ENCODE measurements at places on chromosomes 3 and 15. TPM values are rescaled to one million over a fixed set of nuclear protein-coding genes. Genes with fewer than 3 reads are reported as not detected.

- peak; percentile 10 for DNase-seq
These were observed 61.5 kb upstream of the GRM7 start for GRCh38 chr3:6799264-6799915.

DNA sequence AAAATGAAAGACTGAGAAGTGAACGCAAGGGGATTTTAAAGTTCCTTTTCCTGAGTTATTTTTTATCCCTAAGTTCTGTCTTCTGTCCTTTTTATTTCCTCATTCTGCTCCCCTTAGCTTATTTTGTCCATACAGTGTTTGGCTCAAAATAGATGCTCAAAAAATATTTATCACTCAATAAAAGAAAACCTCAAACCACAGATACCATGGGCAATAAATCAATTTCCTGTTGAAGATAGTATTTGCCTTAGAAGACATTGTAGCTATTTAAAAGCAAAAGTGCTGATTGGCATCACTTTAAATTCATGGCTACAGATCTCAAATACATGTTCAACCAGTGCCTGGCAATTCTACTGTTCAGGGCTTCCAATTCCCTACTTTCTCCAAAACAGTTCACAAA lies 316.5 kb upstream of the ADAMTS9 start:
- no peak for DNase-seq

GRCh38 chr15:51620641-51621040 lies 1.9 kb downstream of the DMXL2 start:
- DNase-seq = no peak

GRCh38 chr3:170344971-170345370 lies 12.5 kb upstream of the SKIL start:
- no peak for DNase-seq

DNA sequence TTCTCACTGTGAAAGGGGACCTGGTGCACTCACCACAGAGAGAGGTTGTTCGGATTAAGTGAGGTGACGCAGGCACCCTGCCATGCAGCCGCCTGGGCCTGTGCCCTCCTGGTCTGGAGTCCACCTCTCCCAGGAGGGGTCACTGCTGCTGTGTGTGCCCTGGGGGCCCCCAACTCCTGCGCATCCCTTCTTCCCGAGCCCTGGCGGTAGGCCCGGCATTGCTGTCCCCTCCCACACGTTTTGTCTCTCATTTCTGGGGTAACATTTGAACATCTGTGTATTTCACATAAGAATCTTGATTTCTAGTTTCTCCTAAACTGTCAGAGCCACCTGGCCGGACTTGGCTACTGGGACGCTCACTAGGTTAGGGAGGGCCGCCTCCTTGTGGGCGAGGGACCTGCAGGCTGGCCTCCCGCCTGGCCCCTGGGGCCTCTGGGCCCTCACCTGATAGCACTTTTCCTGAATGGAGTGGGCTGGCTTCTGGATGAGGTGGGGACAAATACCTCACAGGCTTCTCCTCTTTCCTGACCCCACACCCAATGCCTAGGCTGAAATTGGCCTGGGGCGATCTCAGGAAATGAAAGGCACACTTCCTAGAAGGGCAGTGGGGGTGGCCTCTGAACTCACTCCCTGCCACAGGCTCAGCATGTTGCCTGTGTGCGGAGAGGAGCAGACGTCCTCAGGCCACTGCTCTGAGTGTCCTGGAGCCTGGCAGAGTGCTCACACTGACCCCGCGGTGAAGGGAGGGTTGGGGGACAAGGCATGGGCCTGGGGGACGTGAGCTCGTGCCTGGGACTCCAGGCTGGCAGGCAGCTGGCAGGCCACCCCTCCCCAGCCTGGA lies 104.2 kb upstream of the PRR23E start:
- no peak for DNase-seq

DNA sequence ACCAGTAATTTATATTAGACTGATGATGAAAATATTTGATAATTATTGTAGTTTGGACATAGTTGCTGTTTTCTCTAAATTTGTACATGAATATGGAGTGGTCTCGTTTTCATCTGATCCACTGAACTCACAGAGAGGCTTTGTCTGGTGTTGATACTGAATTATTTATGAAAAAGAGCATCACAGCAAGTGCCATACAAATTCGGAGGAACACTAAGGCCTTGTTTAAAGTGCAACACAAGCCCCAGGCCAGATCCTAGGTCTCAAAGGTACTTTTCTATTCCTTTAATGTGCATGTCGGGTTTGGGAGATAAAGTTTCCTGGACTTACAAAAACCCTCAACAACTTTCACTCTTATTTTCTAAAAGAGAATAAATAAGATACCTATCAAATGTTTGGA lies 796.8 kb upstream of the EPHA6 start:
- DNase-seq = no peak

DNA sequence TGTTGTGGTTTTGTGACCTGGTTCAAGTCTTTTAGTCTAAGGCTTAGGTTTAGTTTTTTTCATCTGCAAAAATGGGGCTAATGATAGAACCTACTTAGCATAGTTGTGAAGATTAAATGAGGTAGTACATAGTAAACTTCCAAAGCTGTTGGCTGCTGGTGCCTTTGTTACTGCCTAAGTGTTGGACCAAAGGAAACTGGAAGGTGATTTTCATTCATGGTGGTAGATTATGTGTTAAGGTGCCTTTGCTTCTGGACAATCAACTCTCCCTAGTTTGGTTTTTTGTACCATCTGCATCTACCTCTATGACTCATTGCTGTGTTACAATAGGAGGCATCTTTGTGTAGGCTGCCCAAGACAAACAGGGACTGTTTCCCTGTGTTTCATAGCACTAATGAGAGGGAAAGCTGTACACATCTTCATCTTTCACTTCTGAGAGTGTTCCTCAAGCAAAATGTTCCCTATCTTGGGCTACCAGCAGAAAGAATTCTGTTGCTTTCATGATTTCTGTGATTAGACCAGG lies 3.2 kb downstream of the MAP2K1 start:
- no peak for DNase-seq

GRCh38 chr3:38597502-38598060 lies 51.9 kb downstream of the SCN5A start:
- no peak for DNase-seq

- DNase-seq = no peak
These were observed 169.9 kb downstream of the SHQ1 start for GRCh38 chr3:72678380-72678779.

DNA sequence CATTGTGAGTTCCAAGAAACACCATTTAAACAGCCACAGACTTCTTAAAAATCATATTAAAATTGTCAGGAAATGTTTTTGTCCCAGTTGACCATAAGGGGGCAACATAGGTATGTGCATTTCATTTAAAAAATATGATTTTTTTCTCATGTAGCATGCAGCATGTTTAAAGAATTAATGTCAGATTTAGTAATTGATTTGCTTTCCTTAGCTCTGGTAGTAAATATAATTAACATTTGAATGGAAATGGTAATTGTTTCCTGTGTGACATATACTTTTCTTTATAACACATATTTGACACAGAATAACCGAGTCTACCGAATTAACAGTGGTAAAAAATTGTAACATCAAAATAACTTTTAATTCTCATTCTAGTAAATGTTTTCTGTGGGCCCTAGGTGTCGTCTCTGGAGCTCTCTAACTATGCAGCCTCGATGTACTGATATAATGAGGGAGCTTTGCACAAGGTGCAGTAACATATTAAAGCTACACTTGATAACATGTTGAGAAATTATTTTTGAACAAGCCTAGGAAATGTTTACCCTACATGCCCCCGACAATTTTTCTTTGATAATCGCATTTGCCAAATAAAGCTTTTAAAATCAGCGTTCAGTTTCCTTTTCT lies 34.9 kb downstream of the NXPE3 start:
- peak; percentile 25 for DNase-seq

GRCh38 chr3:55305696-55306485 lies 181.2 kb downstream of the WNT5A start:
- DNase-seq = no peak

GRCh38 chr3:135973841-135974240 lies 8.3 kb downstream of the PPP2R3A start:
- no peak for DNase-seq

- DNase-seq = peak; percentile 36
These were observed 27.3 kb downstream of the STARD5 start for GRCh38 chr15:81296673-81297072.

DNA sequence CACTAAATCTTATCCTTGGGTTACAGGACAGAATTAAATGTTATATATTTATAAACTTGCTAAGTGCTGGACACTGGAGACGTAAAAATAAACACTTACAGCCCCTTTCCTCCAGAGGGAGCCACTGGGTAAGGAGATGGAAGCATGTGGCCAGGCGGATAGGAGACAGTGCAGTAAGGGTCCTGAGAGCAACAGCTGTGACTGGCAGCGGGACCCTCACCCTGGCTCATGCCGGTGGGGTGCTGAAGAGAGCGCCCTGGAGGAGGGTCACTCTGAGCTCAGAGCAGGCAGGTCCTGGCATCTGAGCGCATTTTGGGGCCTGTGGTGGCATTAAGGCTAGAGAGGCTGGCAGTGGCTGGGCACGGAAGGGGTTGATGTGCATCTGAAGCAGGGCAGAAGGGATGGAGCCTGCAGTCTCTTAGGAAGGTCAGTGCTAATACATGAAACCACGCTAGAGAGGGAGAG lies 16.0 kb downstream of the SEC61A1 start:
- peak; percentile 36 for DNase-seq

DNA sequence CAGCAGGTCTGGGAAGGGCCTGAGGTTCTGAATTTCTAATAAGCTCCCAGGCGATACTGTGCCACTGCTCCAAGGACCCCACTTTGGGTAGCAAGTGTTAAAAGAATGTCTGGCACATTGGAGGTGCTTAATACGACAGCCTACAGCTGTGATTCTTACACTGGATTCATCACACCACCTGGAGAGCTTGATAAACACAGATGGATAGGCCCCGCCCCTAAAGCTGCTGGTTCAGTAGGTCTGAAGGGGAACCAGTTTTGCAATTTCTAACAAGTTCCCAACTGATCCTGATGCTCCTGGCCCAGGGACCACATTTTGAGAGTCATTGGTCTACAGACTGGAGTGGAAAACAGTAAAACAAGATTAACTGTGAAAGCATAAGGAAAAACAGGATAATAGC lies 124.8 kb upstream of the ST8SIA2 start:
- no peak for DNase-seq

- no peak for DNase-seq
These were observed 511.3 kb downstream of the OCA2 start for GRCh38 chr15:27587810-27588209.

GRCh38 chr3:15982667-15983196 lies 185.0 kb upstream of the ANKRD28 start:
- DNase-seq = peak; percentile 95

DNA sequence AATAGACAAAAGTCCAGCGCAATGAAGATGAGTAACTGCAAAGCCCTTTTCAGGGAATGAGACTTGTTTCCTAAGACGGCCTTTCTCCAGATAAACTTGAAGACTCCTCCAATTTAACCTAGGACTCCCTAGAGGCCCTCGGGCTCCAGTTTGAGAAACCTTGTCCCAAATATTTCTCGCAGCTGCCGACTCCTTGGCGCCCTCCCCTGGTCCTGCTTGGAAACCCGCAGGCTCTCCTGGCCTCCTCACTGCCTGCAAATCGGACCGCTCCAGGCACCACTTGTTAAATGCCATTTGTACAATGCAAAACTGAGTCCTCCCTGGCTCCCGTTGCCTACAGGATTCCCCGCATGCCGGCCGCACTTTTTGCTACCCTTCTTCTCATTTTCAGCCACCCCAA lies 36.8 kb downstream of the MUC4 start:
- DNase-seq = peak; percentile 30

DNA sequence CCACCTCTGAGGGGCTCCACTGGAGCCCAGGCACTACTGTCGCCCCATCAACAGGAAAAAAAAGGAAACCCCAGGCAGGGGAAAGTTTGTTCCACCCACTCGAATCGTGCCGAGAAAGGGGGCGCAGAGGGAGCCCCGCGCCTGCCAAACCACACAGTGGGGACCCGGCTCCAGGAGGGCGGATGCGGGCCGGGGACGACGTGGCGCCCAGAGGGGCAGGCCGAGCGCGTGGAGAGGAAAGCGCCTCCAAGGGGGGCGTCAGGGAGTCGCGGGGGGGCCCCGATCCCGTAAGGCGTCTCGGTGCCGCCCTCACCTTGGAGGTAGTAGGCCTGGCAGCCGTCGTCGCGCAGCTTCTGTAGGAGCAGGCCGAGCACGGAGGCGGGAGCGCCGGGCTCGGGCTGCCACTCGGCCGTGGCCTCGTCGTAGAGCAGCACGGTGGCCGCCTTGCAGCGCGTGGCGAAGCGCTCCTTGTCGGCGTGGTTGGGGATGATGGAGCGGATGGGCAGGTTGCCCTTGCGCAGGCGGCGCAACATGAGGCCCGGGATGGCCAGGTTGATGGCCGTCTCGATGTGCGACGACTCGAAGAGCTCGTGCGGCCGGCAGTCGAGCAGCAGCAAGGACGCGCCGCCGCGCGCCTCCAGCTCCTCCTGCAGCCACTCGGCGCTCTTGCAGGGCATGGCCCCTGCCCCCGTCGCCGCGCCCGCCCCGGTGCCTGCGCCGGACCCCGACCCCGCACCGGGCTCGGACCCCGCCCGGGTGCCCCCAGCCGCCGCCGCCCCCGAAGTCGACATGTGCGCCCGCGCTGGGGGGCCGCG lies 627 bp downstream of the DUSP7 start:
- DNase-seq = peak; percentile 22

GRCh38 chr3:23751212-23751723 lies 54.5 kb upstream of the UBE2E1 start:
- DNase-seq = peak; percentile 38

DNA sequence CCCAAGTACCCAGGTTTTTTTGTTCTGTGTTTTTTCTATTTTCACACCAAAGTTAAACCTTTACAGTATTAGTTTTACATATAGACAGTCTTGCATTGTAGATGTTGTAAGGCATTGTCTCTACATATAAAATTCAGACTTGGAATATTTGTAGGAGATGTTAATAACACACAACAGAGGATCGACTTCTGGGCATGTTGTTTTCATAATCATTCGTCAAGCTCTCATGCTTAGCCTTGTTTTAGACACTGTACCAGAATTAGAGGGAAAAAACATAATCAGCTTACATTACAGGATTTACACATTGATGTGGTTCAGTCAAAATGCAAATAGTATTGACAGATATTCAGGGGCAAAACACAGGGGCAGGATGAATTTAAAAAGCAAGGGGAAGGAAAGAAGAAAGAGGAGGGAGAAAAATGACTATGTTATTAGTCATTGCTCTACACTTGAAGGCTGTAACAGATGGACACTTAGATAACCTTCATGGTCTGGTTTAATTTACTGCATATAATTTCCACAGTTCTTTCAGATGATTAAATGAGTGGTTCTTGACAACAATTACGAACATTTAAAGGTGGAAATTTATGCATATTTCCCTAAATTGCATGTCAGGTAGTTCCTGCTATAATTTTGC lies 7.5 kb downstream of the CMSS1 start:
- peak; percentile 54 for DNase-seq

Gene MYD88
- total RNA-seq = 2.1 TPM

Gene CD80
- not detected for total RNA-seq

Gene LSAMP
- 0.10 TPM for total RNA-seq

Gene CX3CR1
- total RNA-seq = not detected

Gene FETUB
- total RNA-seq = 0.45 TPM

Gene CPN2
- total RNA-seq = not detected

Gene CYP1A2
- total RNA-seq = not detected

Gene IREB2
- total RNA-seq = 17.1 TPM

Gene ARL14
- 0.43 TPM for total RNA-seq

Gene PP2D1
- not detected for total RNA-seq

All from A172 (cell line).